ENCODE measurements at places on chromosomes 11 and 22.

DNA sequence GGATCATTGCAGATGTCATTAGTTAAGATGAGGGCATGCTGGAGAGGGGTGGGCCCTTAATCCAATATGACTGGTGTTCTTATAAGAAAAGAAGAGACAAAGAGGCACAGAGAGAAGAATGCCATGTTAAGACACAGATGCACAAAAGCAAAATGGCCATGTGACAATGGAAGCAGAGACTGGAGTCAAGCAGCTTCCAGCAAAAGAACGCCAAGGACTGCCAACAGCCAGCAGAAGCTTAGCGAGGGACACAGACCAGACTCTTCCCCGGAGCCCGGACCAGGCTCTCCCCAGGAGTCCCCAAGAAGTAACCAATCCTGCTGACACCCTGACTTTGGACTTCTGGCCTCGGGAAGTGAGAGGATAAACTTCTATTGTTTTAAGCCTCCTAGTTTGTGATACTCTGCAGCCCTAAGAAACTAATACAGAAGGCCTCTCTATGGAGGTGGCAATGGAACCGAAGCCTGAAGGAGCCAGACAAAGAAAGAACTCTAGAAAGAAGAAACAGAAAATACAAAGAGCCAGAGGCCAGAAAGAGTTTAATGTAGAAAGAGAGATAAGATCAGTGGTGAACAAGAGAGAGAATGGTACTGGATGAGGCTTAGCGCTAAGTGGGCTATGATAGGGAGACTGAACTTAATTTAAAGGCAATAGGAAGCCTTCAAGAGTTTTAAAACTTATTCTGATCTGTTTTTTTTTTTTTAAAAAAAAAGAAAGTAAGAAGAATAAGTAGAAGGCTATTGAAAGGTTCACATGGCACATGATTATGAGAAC lies 27.7 kb downstream of the PRCP start:
- no peak overlapping the region for H3K4me3 ChIP-seq
- DNase-seq, result no peak
- H3K4me1 ChIP-seq, result peaks cover 9% of the 10 kb centered on the region
- peaks cover 5% of the 10 kb centered on the region for H3K36me3 ChIP-seq

DNA sequence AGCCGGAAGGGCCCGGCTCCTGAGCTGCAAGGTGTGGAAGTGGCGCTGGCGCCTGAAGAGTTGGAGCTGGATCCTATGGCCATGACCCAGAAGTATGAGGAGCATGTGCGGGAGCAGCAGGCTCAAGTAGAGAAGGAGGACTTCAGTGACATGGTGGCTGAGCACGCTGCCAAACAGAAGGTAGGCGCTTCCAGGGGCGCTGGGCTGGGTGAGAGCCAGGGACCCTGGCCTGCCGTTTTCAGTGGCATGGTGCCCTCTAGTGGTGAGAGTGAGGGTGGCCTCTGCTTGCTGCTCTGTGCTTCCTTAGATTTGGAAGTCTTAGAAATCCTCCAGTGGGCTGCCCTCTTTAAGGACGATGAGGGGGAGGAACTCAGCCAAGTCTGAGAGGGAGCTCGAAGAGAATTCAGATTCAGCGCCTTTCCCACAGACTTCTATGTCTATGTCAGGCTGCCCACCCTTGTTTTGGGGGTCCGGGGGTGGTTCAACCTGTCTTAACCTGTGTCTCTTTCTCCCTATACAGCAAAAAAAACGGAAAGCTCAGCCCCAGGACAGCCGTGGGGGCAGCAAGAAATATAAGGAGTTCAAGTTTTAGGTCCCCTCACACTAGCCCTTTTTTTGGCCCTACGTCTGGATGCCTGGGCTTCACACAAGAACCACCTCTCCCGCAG lies 1.8 kb upstream of the PACS1 start:
- no peak for DNase-seq
- H3K36me3 ChIP-seq, result peaks cover 36% of the 10 kb centered on the region
- peaks cover 60% of the 10 kb centered on the region for H3K4me1 ChIP-seq
- no peaks in the 10 kb centered on the region for H3K27me3 ChIP-seq

- H3K4me3 ChIP-seq, result no peak overlapping the region
- no peaks in the 10 kb centered on the region for H3K4me1 ChIP-seq
- DNase-seq, result no peak
- peaks cover 5% of the 10 kb centered on the region for H3K36me3 ChIP-seq
- H3K27me3 ChIP-seq, result peaks cover 14% of the 10 kb centered on the region
These were observed 66.7 kb upstream of the DBX1 start for GRCh38 chr11:20226933-20227332.

GRCh38 chr11:96481204-96481603 lies 91.4 kb downstream of the JRKL start:
- H3K27ac ChIP-seq, result no peak overlapping the region
- peaks cover 4% of the 10 kb centered on the region for H3K27me3 ChIP-seq
- peaks cover 6% of the 10 kb centered on the region for H3K36me3 ChIP-seq
- no peaks in the 10 kb centered on the region for H3K4me1 ChIP-seq
- no peak for DNase-seq

DNA sequence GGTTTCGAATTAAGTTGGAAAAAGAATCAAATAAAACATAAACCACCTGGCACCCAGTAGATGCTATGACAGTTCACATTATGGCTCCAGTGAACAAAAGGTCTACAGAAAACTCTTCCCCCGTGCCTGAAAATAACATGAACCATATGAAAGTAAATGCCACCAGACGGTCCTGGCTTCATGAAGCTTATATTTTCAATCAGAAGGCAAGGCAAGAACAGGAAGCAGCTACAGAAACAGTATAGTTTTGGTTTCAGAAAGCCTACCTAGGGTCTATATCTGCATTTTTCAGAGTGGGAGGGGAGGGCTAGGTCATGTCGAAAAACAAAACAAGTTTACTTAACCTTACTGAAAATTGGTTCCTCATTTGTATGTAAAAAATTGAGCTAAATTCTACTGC lies 9.8 kb downstream of the RAB30 start:
- H3K27me3 ChIP-seq, result no peaks in the 10 kb centered on the region
- peak overlapping the region; percentile 76 for H3K27ac ChIP-seq
- no peak for DNase-seq
- peaks cover 10% of the 10 kb centered on the region for H3K4me1 ChIP-seq
- H3K36me3 ChIP-seq, result no peaks in the 10 kb centered on the region

GRCh38 chr11:116931206-116931953 lies 94.0 kb upstream of the APOA1 start:
- H3K27me3 ChIP-seq, result no peaks in the 10 kb centered on the region
- peaks cover 11% of the 10 kb centered on the region for H3K36me3 ChIP-seq
- peak overlapping the region; percentile 85 for H3K27ac ChIP-seq
- peak overlapping the region; percentile 68 for H3K4me3 ChIP-seq
- peaks cover 62% of the 10 kb centered on the region for H3K4me1 ChIP-seq
- no peak for DNase-seq

DNA sequence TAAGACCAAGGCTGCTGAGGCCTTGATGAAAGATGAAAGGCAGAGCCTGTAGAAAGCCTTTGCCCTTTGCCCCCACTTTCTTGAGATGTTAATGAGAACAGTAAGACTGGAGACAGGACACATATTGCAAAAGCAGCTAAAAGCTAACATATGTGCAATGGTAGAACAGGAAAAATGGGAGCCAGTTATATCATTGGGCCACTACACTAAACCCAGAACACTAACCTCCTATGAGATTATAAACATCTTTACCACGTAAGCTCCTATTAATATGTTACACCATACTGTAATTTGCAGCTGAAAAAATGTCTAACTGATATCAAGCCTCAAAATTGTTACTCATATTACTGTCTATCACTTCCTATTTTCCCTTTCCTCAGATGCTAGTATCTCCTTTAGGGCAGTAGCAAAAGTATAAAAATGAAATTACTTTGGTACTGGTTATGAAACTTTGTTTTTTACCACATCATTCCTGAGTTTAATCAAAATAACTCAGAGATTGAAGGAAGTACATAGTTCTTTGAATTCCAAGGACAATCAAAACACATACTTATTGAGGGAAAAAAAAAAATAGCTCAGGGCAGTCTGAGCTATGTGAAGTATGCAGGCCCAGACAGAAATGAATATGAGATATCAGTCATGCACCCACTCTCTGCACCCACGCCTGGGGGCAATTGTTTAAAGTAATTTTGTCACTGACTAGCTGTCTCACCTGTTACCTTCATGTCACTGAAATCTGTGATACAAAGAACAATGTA lies 9.1 kb downstream of the HPS5 start:
- H3K36me3 ChIP-seq, result peaks cover 6% of the 10 kb centered on the region
- no peak overlapping the region for H3K27ac ChIP-seq
- no peak for DNase-seq
- no peaks in the 10 kb centered on the region for H3K27me3 ChIP-seq

DNA sequence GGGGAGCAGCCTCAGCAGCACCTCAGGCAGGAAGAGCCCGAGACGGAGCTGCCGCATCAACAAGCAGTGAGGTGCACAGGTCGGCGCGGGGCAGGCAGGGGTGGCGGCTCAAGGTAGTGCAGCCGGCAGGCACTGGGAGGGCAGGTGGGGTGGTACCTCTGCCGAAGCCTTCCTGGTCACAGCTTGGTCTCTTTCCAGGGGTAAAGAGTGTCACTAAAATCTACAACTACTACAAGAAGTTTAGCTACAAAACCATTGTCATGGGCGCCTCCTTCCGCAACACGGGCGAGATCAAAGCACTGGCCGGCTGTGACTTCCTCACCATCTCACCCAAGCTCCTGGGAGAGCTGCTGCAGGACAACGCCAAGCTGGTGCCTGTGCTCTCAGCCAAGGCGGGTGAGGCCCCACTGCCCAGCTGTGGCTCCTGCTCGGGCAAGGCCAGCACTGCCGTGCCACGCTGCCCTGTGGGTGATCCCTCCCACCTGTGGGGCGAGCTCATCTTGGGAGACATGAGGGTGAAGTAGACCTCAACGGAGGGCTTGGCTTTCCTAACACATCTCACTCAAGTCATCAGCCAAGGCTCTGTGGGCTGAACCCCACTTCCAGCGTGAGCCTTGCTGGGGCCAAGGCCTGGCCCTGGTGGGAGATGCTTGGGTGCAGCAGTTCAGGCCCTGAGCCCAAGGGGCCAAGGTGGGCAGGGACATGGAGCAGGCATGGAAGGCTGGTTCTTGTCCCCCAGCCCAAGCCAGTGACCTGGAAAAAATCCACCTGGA lies 13.6 kb downstream of the GATD1 start:
- no peak overlapping the region for H3K27ac ChIP-seq
- no peaks in the 10 kb centered on the region for H3K27me3 ChIP-seq
- DNase-seq, result peak; percentile 37
- H3K4me1 ChIP-seq, result no peaks in the 10 kb centered on the region
- no peak overlapping the region for H3K4me3 ChIP-seq

GRCh38 chr22:33896575-33897447 lies 23.5 kb downstream of the LARGE1 start:
- no peak overlapping the region for H3K27ac ChIP-seq
- no peak for DNase-seq
- no peaks in the 10 kb centered on the region for H3K36me3 ChIP-seq
- H3K4me1 ChIP-seq, result no peaks in the 10 kb centered on the region
- H3K4me3 ChIP-seq, result peak overlapping the region; percentile 12

- H3K36me3 ChIP-seq, result no peaks in the 10 kb centered on the region
- H3K4me1 ChIP-seq, result peaks cover 5% of the 10 kb centered on the region
- H3K27ac ChIP-seq, result no peak overlapping the region
These were observed 4.0 kb downstream of the APBB1 start for GRCh38 chr11:6414874-6415328.

- no peak overlapping the region for H3K27ac ChIP-seq
- H3K4me1 ChIP-seq, result no peaks in the 10 kb centered on the region
- H3K27me3 ChIP-seq, result peaks cover 6% of the 10 kb centered on the region
- H3K4me3 ChIP-seq, result no peak overlapping the region
These were observed 214.3 kb downstream of the NXPE2 start for GRCh38 chr11:114892381-114893197.

- no peak overlapping the region for H3K27ac ChIP-seq
- no peak overlapping the region for H3K4me3 ChIP-seq
- DNase-seq, result no peak
These were observed 113.3 kb upstream of the FAT3 start for GRCh38 chr11:92111287-92111686.

- H3K4me3 ChIP-seq, result no peak overlapping the region
- H3K36me3 ChIP-seq, result no peaks in the 10 kb centered on the region
- no peak for DNase-seq
- H3K27me3 ChIP-seq, result peaks cover 17% of the 10 kb centered on the region
These were observed 384.8 kb downstream of the TENM4 start for GRCh38 chr11:79055856-79056631.

GRCh38 chr11:64094463-64095260 lies 58.9 kb downstream of the FLRT1 start:
- H3K36me3 ChIP-seq, result no peaks in the 10 kb centered on the region
- H3K27me3 ChIP-seq, result no peaks in the 10 kb centered on the region
- no peak for DNase-seq
- peaks cover 3% of the 10 kb centered on the region for H3K4me1 ChIP-seq

Data from natural killer cell treated with Interleukin-12 subunit alpha and Interleukin-12 subunit beta and Interleukin-15 and Interleukin-18, amount 100 ng/mL, for 72 hours (primary cell).